ENCODE measurements at places on chromosomes 11 and 22.

DNA sequence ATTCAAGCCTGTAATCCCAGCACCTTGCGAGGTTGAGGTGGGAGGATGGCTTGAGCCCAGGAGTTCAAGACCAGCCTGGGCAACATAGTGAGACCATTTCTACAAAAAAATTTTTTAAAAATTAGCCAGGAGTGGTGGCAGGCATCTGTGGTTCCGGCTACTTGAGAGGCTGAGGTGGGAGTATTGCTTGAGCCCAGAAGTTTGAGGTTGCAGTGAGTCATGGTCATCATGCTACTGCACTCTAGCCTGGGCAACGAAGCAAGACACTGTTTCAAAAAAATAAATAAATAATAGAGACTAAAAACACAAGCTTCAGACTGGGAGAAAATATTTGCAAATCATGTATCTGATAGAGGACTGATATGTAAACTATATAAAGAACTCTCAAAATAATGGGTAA lies 33.2 kb downstream of the BTBD10 start:
- no peak for DNase-seq

- DNase-seq: no peak
Observed at GRCh38 chr22:17910561-17911311, 113.6 kb downstream of the MICAL3 start.

DNA sequence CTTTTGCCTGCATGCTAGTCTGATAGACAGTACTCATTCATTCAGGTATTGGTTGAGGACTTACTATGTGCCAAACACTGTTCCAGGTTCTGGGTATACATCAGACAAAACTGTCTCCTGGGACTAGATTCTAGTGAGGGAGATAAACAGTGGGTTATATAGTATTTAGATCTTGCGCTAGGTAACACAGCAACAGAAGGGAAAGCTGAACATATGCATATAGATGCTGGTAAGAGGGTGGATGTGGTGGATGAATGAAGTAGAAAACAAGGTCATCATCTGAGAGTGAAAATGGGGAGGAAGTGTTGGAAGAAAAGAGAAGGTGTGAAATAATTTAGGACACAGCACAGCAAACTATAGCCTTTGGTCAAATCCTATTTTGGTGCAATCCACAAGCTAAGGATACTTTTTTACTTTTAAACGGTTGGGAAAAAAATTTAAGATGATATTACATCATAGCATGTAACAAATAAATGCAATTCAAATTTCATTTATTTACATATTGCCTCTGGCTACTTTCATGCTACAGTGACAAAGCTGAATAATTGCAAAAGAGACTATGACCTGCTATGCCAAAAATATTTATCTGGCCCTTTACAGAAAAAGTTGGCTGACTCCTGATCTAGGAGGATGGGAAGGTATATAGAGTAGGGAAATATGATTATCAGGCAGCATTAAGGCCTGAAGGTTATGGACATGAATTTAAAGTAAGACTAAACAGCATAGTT lies 7.1 kb upstream of the TMEM9B start:
- no peak for DNase-seq

DNA sequence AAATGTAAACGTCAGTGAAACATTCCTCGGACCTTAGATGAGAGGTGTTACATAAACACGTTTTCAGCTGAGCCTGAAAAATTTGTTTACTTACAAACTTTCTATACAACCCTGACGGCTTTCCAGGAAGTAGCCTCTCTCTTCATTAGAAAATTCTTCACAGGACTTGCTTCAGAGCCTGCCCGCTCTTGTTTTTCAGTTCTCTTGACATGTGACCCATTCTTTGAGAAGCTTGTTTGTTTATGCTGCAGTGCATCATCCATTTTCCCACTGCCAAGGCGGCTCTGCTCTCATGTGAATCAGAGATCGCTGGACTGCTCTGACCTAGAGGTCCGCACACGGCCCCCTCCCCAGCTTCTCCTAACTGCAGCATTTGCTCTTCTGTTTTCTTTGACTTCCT lies 47.9 kb upstream of the ARHGAP42 start:
- no peak for DNase-seq

DNA sequence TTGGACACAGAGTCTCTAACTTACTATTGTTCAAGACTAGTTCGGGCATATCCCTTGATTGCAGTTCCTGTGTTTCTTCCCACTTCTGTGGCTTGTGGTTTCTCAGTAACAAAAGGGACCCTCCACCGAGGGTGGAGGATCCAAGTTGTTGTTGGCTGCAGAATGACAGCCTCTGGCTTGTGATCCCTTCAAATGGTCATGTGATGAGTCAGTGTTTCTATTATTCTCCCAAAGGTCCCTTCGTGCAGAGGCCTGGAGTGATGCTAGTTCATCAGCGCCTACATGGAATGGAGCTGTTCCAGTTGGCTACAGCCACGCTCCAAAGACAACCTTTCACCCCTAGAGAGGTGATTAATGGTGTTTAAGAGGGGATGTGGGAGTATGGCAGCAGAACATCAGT lies 2.6 kb upstream of the VWCE start:
- DNase-seq: no peak

GRCh38 chr11:125080531-125080911 lies 17.4 kb downstream of the SLC37A2 start:
- DNase-seq: no peak

DNA sequence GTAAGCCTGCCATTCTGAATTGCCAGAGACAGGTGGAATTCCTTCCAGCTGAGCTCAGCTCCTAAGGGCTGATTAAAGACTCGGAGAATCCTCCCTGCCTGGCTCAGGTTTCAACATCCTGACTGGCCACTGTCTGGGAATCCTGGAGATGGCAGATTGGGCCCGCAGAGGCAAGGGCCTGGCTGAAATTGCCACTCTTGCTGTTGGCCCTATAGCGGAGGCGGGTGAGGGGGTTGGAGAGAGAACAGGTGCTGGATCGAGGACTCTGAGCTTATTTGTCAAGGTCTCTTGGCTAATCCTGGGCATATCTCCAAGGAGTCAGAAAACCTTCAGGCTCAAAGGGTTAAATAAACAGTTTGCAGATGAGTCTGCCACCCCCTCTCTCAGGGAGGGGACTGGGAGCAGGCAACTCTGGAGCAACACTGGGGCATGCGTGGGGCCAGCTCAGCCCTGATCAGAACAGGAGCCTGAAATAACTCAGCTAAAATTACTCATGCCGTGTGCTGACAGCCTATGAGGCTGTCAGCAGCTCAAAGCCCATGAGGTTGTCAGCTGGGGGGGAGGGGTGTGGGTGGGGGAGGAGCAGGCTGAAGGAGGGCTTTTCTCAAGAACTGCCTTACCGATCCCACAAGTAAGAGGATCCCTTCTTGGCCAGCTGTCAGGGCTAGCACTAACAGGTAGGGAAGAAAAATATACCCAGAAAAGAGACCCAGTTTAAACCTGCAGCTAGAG lies 14.7 kb upstream of the MFRP start:
- DNase-seq: no peak

GRCh38 chr11:59558270-59558643 lies 46.9 kb downstream of the OR4D9 start:
- DNase-seq: no peak

- DNase-seq: no peak
Observed at GRCh38 chr11:120515186-120515723, 3.7 kb downstream of the GRIK4 start.

GRCh38 chr22:23180301-23180892 lies at the start of gene BCR:
BCR (plus strand) TSS chr22:23180509; CDS start chr22:23180961, 452 bp downstream.
- DNase-seq: peak; percentile 51

- no peak for DNase-seq
Observed at GRCh38 chr22:44575381-44576268, 77.6 kb upstream of the RTL6 start.

DNA sequence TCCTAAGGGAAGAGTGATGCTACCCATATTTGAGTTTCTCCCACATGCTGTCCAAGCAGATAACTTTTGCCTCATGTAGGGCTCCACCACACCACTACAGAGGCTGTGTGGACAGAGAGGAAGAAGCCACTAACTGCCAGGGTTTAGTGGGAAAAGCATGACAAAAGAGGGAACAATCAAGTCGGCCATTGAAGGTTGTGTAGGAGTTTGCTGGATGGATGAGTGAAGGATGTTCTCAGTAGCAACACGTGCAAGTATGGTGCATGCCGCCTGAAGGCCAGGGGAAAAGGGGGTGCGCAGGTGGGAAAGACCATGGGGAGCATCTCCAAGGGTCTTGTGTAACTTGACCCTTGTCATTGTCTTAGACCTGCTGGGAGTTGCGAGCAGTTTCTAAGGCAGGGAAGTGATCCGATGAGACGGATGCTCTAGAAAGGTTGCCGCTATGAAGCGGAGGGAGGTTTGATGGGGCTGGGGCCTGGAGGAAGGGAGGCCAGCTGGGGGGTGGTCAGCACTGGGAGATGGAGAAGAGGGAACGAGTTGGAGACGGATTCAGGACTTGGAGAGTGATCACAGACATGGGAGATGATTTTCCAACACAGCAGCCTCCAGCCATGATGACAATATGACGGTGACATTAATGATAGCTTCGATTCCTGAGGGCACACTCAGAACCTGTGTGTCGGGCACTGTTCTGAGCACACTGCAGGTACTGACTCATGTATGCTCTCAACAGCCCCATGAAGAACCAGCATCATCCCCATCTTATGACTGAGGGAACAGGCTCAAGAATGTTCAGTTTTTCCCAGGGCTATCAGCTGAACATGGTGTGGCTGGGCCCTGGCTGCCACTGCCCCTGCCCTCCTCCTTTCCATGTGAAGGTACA lies 53.7 kb downstream of the CD6 start:
- no peak for DNase-seq

GRCh38 chr11:92510591-92510990 lies 286.0 kb downstream of the FAT3 start:
- DNase-seq: no peak

- no peak for DNase-seq
Observed at GRCh38 chr11:78313181-78313795, 104.3 kb downstream of the GAB2 start.

- DNase-seq: peak; percentile 10
Observed at GRCh38 chr22:35538801-35539321, 1.8 kb upstream of the RASD2 start.

- no peak for DNase-seq
Observed at GRCh38 chr11:57461841-57462489, 1.6 kb downstream of the RTN4RL2 start.

DNA sequence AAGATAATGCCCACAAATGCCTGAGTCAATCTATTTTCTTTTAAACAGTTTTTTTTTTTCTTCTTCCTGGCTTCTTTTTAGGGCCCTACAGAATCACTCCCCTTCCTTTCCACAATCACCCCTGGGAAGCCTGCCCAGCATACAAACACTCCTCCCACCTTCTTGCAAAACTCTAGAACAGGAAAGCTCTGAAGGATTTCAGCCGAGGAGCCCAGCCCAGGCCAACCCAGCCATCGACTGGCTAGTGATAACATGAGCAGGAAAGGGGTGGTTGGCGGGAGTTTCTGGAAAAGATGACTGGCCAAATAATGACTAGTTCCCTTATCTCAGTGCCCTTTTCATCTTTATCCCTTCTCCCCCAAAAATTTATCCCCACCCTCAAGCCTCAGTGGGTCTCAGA lies 68.2 kb downstream of the USP35 start:
- no peak for DNase-seq

DNA sequence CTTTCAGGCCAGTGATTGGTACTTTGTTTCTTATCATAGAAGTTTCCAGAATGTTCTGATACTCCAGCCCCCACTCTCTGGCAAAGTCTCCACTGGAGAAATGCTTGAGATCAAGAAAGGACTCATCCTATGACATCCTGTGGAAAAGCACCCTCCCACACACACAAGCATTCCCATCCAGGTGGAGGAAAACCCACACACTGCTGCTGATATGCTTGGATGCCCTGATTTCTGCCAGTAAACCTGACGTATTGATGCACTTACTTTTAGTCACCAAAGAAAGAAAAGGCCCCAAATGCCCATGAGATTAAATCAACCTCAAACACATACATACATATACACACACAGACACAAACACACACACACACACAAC lies 9.2 kb upstream of the SLC5A12 start:
- DNase-seq: no peak

DNA sequence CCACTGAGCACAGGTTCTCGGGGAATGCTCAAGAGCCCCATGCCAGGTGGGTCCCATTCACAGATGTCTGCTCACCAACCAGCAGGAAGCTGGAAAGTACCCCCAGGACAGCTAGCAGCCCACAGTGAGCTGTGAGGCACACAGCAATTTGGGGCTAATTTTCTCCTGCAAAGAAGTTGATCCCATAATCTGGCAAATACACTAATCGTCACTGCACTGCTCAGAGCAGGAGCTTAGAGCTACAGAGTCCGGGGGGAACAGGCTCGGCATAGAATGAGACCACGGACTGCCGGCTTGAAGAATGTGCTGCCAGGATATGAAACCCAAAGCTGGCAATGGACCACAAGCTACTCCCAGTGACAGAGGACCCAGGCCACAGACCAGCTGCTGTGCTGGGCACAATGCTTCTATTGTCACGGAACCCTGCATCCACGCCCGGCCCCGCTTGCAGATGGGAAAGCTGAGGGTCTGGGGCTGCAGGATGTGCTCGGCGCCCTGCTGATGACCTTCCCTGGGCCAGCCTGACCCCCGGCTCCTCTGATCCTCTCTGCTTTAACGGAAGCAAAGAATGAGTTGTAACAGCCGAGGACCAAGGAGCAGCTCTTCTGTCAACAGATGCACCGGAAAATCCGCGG lies 239.7 kb downstream of the CTTN start:
- no peak for DNase-seq

- DNase-seq: no peak
Observed at GRCh38 chr11:66258473-66258893, 10.0 kb upstream of the RAB1B start.

DNA sequence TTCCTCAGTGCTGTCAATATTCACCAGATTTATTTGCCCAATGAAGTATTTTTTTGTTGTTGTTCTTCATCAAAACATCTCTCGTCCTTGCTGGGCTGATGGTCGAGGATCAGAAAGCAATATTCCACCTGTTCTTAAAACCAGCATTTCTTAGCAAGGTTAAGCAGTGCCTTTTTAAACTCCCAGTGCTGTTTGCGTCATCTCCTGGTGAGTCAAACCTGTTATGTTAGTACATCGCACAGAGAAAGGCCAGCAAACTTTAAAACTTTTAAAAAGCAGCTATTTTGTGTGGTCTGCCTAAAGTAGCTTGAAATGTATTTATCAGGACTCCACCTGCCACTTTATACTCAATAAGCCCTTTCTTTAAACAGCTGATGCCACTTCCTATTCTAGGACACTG lies 802.0 kb downstream of the KCNA4 start:
- no peak for DNase-seq

All from activated T-cell treated with anti-CD3 and anti-CD28 coated beads for 4 hours (primary cell).